Stimulated activated CD8-positive, alpha-beta memory T cell treated with anti-CD3 and anti-CD28 coated beads, Interleukin-4, amount 100 ng/mL, for 1 hour (primary cell): ENCODE measurements at places on chromosomes 5 and 9.

- DNase-seq = no peak
Measured at GRCh38 chr5:131008329-131008728, 156.7 kb downstream of the HINT1 start.

DNA sequence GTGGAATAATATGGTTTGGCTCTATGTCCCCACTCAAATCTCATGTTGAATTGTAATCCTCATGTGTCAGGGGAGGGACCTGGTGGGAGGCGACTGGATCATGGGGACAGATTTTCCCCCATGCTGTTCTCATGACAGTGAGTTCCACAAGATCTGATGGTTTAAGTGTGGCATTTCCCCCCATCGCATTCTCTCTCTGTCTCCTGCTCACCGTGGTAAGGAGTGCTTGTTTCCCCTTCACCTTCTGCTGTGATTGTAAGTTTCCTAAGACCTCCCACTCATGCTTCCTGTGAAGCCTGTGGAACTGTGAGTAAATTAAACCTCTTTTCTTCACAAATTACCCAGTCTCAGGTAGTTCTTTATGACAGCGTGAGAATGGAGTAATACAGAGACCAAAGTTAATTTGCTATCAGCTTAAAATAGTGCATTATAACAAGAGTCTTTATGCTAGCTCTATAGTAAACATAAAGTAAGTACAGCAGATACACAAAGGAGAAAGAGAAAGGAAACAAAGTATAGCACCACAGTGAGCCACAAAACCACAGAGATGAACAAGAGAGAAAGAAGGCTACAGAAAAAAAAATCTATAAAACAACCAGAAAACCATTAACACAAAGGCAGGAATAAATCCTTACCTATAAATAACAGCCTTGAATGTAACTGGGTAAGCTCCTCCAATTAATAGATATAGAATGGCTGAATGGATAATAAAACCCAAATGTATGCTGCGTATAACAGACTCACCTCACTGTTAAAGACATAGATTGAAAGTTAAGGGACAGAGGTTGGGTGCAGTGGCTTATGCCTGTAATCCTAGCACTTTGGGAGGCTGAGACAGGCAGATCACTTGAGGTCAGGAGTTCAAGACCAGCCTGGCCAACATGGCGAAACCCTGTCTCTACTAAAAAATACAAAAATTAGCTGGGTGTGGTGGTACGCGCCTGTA lies 39.7 kb downstream of the RAPGEF6 start:
- DNase-seq = no peak

GRCh38 chr9:35599763-35600604 lies 5.1 kb upstream of the TESK1 start:
- DNase-seq = no peak

GRCh38 chr5:64659289-64659688 lies 31.0 kb upstream of the SHISAL2B start:
- DNase-seq = no peak

DNA sequence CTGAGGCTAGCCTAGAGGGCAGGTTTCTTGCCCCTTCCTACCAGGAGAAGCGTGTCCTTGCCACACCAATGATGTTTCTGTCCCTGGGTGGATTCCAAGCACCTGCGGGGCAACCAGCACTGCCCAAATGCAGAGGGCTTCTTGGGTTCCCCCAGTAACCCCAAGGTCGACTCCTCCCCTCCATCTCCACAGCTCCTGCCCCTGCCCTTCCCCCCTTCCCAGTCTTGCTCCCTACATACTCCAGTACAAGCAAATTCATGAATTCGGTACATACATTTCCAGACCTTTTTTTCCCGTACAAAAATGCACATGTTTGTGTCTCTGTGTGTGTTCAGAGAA lies 12.8 kb upstream of the JADE2 start:
- no peak for DNase-seq

DNA sequence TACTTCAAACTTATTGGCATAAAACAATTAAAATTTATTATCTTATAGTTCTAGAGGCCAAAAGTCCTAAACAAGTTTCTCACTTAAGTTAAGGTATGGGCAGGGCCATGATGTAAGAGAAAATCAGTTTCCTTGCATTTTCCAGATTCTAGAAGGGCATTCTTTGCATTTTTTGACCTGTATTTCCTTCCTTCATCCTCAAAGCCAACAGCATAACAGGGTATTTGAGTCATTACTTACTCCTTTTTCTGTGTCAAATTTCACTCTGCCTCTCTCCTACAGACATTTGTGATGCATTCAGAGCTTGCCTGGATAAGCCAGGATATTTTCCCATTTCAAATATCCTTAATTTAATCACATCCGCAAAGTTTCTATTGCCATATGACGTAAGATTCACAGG lies 1499.0 kb downstream of the EFNA5 start:
- DNase-seq = no peak

GRCh38 chr5:68223904-68224303 lies 8.3 kb downstream of the PIK3R1 start:
- no peak for DNase-seq

DNA sequence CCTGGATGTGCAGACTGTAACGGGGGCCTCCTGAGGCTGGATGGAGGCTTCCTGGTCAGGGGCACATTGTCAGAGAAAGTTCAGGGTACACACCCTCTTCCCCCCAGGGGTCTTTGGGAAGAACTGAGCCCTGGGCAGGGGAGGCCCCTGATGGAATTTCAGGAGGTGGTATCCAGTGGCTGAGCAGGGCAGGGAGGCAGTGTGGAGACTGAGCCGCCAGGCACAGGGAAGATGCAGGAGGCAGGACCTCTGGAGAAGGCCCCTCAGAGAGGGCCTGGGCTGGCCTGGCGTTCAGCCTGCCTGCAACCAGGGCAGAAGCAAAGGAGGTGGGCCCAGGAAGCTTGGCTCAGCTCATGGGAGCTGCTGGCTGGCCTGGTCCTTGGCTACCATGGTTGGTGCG lies 53.5 kb downstream of the GTF3C4 start:
- no peak for DNase-seq

- no peak for DNase-seq
Measured at GRCh38 chr5:40986666-40987065, 77.4 kb downstream of the C7 start.

- DNase-seq = no peak
Measured at GRCh38 chr5:142920849-142921612, 150.9 kb downstream of the ARHGAP26 start.

GRCh38 chr9:126839301-126839700 lies 21.1 kb upstream of the ZBTB34 start:
- no peak for DNase-seq

GRCh38 chr5:139410993-139411828 lies 7.3 kb upstream of the SPATA24 start:
- DNase-seq = no peak

GRCh38 chr5:94849324-94849723 lies 230.9 kb downstream of the SLF1 start:
- no peak for DNase-seq

- no peak for DNase-seq
Measured at GRCh38 chr5:157571357-157571827, 4.2 kb downstream of the ADAM19 start.

- DNase-seq = no peak
Measured at GRCh38 chr5:53166183-53166495, 56.6 kb upstream of the MOCS2 start.

DNA sequence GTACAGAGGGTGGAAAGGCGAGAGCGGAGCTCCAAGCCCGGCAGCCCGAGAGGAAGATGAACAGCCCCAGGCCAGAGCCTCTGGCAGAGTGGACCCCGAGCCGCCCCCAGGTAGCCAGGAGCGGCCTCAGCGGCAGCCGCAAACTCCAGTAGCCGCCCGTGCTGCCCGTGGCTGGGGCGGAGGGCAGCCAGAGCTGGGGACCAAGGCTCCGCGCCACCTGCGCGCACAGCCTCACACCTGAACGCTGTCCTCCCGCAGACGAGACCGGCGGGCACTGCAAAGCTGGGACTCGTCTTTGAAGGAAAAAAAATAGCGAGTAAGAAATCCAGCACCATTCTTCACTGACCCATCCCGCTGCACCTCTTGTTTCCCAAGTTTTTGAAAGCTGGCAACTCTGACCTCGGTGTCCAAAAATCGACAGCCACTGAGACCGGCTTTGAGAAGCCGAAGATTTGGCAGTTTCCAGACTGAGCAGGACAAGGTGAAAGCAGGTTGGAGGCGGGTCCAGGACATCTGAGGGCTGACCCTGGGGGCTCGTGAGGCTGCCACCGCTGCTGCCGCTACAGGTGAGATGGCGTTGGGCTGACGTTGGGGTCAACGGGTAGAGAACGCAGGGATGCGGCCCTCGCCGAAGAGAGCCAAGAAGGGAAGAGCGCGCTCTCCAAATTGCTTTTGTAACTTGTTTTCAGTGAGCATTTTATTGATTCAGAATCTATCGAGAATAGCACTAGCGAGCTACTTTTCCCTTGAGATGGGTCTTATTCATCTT lies at the start of gene PTGER4:
TSS of gene PTGER4 (plus strand) at position 3 of the 769 bp plus-strand sequence. CDS start 1,079 bp downstream, outside the sequence.
- DNase-seq = no peak

GRCh38 chr9:86575825-86576525 lies 221.8 kb upstream of the TUT7 start:
- no peak for DNase-seq

DNA sequence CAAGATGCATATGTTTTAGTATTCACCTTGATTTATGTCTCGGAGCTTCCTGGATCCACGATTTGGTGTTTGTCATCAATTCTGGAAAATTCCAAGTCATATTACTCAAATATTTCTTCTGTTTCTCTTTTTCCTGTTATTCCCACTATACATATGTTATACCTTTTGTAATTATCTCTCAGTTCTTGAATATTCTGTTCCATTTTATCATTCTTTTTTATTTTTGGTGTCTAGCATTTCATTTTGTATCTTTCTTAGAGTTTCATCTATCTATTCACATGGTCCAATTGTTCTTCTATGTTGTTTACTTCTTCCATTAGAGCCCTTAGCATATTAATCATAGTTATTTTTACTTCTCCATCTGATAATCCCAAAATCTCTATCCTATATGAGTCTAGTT lies 637.8 kb upstream of the GRAMD2B start:
- no peak for DNase-seq

DNA sequence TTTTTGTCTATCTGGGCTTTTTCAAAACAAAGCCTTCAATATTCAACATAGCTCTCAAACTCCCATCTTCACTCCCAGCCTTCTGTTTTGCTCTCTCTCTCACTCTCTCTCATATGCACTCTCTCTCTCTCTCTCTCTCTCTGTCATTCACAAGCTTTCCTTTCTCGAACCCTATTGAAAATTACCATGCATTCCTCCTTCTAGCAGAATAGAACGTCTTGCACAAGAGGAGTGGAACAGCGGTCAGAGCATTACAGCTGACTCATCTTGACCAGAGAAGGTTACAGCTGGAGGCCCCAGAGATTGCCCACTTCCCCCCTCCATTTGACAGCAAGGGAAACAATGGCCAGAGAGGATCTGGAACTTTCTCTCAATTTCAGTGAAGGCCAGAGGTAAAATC lies 51.0 kb upstream of the LIFR start:
- DNase-seq = no peak

- no peak for DNase-seq
Measured at GRCh38 chr5:35785601-35786085, 71.0 kb upstream of the IL7R start.

GRCh38 chr5:142179776-142180387 lies 71.3 kb downstream of the NDFIP1 start:
- DNase-seq = no peak

DNA sequence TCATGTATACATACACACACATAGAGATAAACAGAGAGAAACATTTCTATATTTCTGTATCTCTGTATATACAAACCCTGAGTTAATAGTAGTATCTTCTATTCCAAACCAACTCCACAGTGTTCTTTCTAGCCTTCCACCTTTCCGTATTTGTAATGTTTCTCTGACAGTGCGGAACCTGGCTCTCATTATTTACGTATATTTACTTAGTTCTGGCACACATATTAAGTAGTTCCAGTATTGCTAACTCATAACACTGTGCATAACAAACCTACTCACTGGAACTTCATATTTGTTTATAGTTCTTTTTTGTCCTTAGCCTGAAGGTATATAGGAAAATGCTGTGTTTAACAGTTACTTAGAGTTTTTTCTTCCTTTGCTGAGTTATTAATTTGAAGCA lies 6.5 kb downstream of the OGN start:
- no peak for DNase-seq
